ENCODE measurements at places on chromosomes 16 and 17.

DNA sequence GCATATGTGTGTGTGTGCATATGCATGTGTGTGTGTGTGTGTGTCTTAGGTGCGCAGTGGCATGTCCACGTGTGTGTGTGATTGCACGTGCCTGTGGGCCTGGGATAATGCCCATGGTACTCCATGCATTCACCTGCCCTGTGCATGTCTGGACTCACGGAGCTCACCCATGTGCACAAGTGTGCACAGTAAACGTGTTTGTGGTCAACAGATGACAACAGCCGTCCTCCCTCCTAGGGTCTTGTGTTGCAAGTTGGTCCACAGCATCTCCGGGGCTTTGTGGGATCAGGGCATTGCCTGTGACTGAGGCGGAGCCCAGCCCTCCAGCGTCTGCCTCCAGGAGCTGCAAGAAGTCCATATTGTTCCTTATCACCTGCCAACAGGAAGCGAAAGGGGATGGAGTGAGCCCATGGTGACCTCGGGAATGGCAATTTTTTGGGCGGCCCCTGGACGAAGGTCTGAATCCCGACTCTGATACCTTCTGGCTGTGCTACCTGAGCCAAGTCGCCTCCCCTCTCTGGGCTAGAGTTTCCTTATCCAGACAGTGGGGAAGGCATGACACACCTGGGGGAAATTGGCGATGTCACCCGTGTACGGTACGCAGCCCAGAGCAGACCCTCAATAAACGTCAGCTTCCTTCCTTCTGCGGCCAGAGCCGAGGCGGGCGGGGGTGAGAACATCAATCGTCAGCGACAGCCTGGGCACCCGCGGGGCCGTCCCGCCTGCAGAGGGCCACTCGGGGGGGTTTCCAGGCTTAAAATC is 47.6 kb downstream of the IL21R start:
- DNase-seq = peak; percentile 42

DNA sequence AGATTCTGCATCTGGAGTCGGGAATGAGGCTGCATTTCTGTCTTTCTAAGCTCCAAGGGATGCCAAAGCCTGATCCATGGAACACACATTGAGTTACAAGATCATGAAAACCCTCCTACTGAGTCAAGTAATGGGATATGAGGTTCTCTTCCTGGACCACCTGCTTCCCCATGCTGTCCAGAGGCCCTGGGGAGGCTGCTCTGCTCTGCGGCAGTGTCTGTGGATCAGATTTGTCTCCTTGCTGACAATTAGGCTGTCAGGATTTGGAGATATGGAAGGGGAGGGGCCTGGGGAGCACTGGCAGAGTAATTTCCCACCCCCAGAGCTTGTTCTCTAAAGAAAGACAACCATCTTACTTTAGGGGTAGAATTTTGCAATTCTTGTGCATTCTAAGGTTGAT is 33.0 kb downstream of the C16orf95 start:
- no peak for DNase-seq

- DNase-seq = no peak
Observed at GRCh38 chr17:50905460-50905803, 39.3 kb upstream of the TOB1 start.

- DNase-seq = no peak
Observed at GRCh38 chr17:76997981-76998531, 129.9 kb downstream of the MGAT5B start.

- peak; percentile 58 for DNase-seq
Observed at GRCh38 chr16:50245417-50246298, 20.7 kb upstream of the ADCY7 start.

DNA sequence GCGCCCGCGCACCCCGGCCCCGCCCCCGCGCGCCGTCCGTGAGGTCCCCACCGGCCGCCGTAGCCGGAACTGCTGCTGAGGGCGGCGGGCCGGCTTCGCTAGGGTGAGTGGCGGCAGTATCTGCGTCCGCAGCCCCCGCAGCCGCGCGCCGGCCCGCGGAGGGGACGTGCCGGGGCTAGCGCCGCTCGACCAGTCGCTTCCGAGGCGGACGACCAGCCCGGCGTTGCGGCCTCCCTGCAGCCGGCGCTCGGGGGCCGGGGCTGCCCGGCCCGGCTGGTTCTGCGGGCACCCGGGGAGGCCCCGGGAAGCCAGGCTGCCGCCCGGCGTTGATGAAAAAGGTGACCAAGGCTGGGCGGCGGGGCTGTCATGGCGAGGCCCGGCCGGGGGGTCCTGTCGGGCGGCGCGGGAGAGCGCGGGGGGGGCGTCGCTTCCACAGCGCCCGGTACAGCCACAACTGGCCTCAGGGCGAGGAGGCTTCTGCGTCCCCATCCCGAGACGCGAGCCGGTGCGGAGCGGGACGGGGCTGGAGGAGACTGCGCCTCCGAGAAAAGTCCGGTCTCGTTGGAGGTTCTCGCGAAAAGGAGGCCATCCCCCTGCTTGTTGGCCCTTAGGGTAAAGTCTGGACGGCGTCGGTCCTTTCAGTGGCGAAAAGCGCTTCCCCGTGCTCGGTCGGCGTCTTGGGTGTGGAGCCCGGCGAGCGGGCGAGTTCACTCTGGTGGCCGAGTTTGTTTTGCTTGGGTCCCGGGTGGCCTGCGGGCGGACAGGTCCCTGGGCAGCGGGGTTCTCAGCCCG is at the start of gene CRAMP1:
Gene CRAMP1, plus strand, starts transcription at position 41 of the 792 bp plus-strand sequence. CDS start 2,280 bp downstream, outside the sequence.
- DNase-seq = no peak

DNA sequence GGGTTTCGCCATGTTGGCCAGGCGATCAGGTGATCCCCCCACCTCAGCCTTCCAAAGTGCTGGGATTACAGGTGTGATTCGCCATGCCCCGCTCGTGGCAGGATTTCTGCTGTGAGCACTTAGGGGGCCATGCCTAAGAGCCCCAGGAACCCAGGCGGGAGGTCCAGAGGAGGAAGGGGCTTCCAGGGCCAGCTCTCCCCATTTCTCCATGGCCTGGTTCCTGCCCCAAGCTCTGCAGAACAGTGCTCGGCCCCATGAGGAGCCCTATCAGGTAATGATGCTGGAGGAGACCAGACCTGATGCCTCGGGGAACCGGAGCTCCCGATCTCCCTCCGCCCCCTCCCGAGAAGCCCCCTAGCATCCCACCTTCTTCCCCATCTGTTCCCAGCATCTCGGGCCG is 53.6 kb downstream of the RMI2 start:
- DNase-seq = no peak
